RKO (cell line): ENCODE measurements at places on chromosomes 2 and 18.

GRCh38 chr2:66572391-66572790 lies 137.5 kb downstream of the MEIS1 start:
- no peak for DNase-seq

GRCh38 chr2:36625304-36625703 lies 27.3 kb upstream of the FEZ2 start:
- no peak for DNase-seq

DNA sequence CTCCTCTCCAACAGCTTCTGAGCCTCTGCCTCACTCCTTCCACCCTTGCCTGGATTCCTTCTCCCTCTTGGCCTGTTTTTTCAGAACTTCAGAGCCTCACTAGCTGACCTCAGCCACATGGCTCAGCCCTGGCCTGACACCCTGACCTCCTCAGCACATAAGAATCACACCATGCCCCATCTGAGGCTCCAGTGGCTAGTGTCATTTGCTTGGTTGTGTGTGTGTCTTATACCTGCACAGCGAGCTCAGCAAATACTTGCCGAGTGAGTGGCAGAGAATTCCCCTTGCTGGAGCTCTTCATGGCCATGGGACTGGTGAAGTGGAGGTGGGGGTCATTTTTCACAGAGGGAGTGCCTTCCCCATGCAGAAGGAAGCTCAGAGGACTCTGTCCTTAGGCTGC lies 70.2 kb downstream of the CELF4 start:
- DNase-seq: no peak

DNA sequence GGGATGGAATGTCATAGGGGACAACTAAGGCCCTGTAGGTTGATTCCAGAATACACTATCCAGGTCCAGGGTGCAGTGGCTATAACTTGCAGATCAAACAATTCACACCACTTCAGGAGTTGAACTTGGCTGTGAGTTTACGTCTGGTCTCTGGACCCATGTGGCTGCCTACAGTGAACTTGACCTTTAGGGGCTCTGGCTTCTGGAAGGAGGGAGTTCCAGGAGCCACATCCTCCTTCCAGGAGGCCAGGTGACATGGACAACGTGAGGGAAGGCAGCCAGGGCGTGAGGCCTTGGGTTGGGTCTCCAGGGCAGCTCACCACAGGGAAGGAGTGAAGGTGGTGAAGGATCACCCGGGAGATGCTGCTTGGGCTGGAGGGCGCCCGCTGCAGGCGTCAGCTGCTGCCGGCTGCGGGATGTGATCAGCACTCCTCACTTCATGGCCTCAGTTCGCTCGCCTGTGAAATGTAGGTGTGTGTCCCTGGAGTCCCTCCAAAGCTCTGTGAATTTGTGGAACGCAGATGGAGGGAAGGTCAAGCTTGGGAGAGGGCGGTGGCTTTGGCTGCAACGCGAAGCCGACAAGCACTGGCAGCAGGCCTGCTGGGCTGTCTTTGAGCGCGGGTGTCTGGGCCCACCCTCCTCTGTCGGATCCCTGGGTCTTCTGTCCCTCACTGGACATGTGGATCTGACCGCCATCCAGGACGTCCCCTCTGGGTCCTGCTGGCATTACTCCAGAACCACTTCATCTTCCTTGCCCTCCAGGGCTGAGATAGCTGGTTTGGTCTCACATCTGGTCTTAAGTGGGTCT lies 146.5 kb downstream of the GLI2 start:
- no peak for DNase-seq

DNA sequence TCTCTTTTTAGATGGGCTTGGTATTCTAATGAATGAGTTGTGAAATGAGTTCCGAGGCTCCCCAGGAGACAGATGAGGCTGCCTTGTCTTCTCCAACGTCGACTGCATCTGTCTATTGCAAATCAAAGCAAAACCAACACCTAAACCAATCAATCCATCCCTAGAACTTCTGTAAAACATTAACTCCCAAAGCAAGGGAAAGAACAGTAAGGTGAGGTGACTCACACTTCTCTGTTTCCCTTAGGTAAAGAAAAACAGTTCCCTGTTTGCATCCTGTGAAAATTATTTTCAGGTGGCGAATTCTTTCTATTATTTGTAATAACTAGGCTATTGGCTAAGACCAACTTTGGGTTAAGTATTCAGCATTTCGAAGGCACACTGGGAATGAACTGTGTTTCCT lies 249.4 kb downstream of the EPHA4 start:
- DNase-seq: no peak

DNA sequence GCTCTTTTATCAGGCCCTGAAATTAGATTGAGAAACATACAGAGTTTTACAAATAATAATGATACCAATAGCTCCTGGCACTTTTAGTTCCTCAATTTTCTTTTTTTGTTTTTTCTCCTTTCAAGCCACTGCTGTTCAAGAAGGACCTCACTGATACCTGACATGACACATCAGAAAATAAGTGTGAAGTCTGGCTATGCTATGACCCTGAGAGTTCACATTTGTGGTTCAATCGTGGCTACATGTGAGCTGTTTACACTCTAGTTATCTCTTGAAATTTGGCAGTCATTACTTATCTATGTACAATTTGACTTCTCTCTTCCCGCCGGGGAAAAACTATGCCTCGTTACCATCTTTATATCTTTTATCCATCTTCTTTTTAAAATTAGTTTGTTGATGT lies 686.5 kb downstream of the EPHA4 start:
- no peak for DNase-seq
